ENCODE measurements at places on chromosomes 4 and X. TPM values are rescaled to one million over a fixed set of nuclear protein-coding genes. Genes with fewer than 3 reads are reported as not detected.

DNA sequence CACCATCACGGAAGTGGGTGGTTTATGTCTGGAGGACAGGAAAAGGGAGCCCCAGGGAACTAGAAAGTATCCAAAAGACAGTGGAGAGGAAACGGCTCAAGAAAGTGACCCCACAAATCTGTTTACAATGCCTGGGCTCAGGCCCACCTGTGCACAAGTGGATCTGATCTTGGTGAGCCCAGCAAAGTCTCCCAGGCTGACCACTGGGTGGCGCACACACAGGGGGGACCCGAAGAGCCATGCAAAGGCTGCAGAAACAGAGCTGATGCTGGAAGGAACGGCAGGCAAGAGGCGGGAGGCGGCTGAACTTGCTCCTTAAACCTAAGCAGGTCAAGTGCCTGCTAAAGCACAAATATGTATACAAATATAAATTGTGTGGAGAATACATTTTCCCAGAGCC lies 9.6 kb downstream of the HAUS7 start:
- H3K36me3 ChIP-seq: peaks cover 3% of the 10 kb centered on the region
- no peaks in the 10 kb centered on the region for H3K27me3 ChIP-seq
- peak; percentile 56 for DNase-seq
- H3K27ac ChIP-seq: no peak overlapping the region
- H3K4me3 ChIP-seq: no peak overlapping the region
- no peaks in the 10 kb centered on the region for H3K4me1 ChIP-seq

- no peaks in the 10 kb centered on the region for H3K27me3 ChIP-seq
- no peak for DNase-seq
- H3K4me3 ChIP-seq: no peak overlapping the region
- H3K36me3 ChIP-seq: no peaks in the 10 kb centered on the region
Observed at GRCh38 chr4:139163806-139164206, 13.2 kb downstream of the ELF2 start.

The STBD1 gene
- total RNA-seq: 0.29 TPM

DNA sequence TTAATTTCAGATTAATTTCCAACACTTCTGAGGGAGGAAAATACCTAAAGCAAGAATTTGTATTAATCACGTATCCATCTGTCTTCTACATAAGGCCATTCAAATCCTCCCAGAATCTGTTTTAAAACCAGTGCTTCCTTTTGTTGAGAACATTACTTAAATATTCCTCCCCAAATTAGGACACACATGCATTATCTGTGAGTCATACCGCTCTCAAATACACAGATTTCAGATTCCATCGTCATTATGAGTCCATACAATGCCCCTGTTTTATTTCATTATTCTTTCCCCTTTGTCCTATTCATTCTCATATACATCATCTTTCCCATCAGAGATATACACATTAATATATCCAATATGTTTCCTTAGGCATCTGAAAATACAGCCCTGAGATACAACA lies 57.3 kb upstream of the PRSS12 start:
- DNase-seq: no peak
- no peaks in the 10 kb centered on the region for H3K4me1 ChIP-seq
- no peak overlapping the region for H3K4me3 ChIP-seq
- no peak overlapping the region for H3K27ac ChIP-seq

DNA sequence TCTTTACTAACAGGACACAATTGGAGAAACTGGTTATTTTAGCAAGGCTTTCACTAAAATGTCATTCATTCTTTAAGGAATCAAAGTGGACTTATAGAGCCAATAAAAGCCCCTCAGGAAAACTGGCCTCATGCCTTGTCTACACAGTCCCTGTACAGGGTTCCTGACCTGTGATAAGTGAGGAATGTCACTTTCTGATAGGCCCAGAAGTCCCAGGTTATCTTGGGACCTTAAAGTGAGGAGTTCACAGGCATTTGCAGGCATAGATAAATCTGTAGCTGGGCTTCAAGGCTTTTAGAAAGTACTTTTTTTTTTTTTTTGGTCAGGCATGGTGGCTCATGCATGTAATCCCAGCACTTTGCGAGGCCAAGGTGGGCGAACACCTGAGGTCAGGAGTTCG lies 19.4 kb upstream of the STPG2 start:
- H3K36me3 ChIP-seq: no peaks in the 10 kb centered on the region
- H3K27me3 ChIP-seq: no peaks in the 10 kb centered on the region
- no peak overlapping the region for H3K4me3 ChIP-seq
- H3K4me1 ChIP-seq: no peaks in the 10 kb centered on the region
- DNase-seq: no peak
- no peak overlapping the region for H3K27ac ChIP-seq

GRCh38 chrX:81527881-81528440 lies 326.1 kb downstream of the SH3BGRL start:
- DNase-seq: no peak
- H3K4me3 ChIP-seq: no peak overlapping the region
- H3K4me1 ChIP-seq: no peaks in the 10 kb centered on the region
- no peaks in the 10 kb centered on the region for H3K36me3 ChIP-seq
- no peaks in the 10 kb centered on the region for H3K27me3 ChIP-seq

GRCh38 chr4:172517391-172517790 lies 651.2 kb upstream of the GALNT7 start:
- no peaks in the 10 kb centered on the region for H3K27me3 ChIP-seq
- DNase-seq: no peak
- H3K4me1 ChIP-seq: no peaks in the 10 kb centered on the region
- H3K36me3 ChIP-seq: no peaks in the 10 kb centered on the region
- no peak overlapping the region for H3K4me3 ChIP-seq
- no peak overlapping the region for H3K27ac ChIP-seq

The N4BP2 gene
- 17.5 TPM for total RNA-seq

DNA sequence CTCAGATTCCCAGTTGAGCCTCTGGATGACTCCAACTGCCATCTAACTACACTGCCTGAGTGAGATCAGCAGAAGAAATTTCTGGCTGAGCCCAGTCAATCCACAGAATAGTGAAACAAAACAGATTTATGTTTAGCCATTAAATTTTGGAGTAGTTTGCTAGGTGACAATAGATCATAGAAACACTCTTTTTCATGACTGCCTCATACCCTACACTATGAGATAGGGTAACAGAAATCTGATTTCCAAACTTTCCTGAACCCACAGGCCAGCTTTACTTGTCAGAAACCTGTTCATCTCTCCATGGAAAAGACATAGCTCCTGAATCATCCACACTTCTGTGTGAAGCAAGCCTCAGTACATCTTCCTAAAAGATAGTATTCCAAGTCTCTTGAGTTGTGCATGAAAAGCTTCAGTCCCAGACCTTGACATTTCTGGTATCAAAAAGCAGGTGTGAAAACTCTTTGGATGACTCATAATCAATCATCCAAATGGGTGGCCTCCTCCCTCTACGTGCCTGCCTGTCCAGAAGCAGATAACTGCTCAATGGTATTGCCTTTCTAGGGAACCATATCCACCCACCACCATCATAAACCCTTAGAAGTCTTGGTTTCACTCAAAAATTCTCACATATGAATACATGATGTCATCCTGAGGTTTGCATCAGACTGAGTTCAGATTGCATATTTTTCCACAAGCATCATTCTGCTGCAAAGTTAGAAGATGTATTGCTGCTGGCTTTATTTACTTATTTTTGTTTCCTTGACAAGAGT lies 47.5 kb upstream of the RAP2C start:
- H3K27me3 ChIP-seq: no peaks in the 10 kb centered on the region
- peaks cover 26% of the 10 kb centered on the region for H3K4me1 ChIP-seq
- H3K27ac ChIP-seq: peak overlapping the region; percentile 75
- H3K36me3 ChIP-seq: peaks cover 3% of the 10 kb centered on the region
- H3K4me3 ChIP-seq: no peak overlapping the region

DNA sequence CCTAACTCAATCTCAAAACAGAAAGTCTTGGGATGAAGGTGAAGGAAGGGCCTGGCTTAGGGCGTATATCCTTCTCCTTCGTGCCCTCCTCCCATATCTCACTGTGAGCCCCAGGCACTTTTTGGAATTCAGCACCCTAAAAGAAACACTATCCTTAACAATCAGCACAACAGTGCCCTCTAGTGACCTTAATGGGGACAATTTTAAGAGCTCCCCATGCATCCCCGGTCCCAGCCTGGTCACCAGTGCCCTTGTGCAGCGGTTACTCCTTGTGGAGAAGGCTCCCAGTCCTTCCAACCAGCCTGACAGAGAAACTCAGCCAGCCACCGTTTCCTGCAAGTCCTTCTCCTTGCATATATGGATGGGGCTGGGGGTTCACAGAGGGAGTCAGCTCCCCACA lies 4.2 kb downstream of the PAK3 start:
- peak; percentile 10 for DNase-seq
- peaks cover 11% of the 10 kb centered on the region for H3K27me3 ChIP-seq
- no peak overlapping the region for H3K27ac ChIP-seq
- no peaks in the 10 kb centered on the region for H3K36me3 ChIP-seq
- no peak overlapping the region for H3K4me3 ChIP-seq

DNA sequence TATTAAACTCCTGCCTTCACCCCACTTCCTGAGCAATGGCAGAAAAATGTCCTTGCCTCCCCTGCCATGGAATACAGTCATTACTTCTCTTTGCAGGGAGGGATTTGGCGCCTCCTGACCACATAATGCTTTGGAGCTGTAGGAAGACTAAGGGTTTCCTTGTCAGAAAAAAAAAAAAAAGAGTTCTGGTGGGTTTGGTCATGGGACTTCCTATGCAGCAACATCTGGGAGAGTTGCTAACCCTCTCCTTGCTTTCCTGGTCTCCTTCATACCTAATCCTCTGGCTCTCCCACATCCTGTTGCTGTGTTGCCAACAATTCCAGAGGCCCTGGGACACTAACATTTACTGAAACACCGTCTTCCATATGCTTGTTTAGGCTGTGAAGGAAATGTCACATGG lies 75.1 kb upstream of the MBNL3 start:
- no peak overlapping the region for H3K27ac ChIP-seq
- peaks cover 4% of the 10 kb centered on the region for H3K27me3 ChIP-seq
- DNase-seq: no peak

Data from activated CD8-positive, alpha-beta T cell treated with anti-CD3 and anti-CD28 coated beads for 36 hours (primary cell).